ENCODE measurements at places on chromosomes 12 and 14.

DNA sequence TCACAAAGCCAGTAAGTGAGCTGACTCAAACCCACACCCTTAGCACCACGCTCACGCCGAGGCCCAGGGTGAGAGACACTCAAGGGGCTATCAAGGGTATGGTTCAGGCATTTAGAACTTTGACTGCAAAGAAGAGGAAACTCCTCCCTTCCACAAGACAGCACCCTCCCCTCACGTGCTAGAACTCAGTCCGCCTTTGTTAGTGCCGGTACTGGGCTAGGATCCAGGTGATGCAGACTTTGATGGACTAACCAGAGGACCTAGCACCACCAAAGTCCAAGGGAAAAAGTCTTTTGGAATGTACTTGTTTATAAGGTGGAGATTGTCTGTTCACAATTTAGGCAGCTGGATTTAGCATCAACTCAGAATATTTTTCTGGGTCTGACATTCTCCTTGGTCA, 33.7 kb downstream of the VWF start:
- DNase-seq, result no peak

GRCh38 chr14:90451443-90451842, 54.6 kb downstream of the CALM1 start:
- no peak for DNase-seq

GRCh38 chr12:66708704-66709456, 30.0 kb upstream of the GRIP1 start:
- no peak for DNase-seq

- no peak for DNase-seq
These were observed 886.0 kb upstream of the FBXO33 start for GRCh38 chr14:40318211-40318719.

DNA sequence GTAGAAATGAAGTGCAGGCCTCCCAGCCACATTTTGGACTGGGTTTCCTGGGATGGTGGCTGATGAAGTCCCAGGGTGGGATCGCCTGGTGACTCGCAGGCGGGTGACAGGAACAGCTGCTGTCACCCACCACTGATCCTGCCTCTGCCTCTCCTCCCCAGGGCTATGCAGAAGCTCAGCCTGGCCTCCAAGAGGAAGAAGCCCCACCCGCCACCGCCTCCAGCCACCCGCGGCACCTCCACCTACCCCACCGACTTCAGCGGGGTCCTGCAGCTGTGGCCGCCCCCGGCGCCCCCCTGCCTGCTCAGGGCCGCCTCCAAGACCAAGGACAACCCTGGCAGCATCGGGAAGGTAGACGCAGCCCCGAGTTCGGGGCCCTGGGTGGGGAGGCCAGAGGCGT, 28.3 kb downstream of the KIF26A start:
- no peak for DNase-seq

GRCh38 chr12:2335513-2335912, 282.7 kb downstream of the CACNA1C start:
- no peak for DNase-seq

GRCh38 chr14:61491224-61491623, 169.8 kb downstream of the PRKCH start:
- no peak for DNase-seq

- no peak for DNase-seq
These were observed at the start of gene KRT83 for GRCh38 chr12:52320784-52321400. Gene KRT83, minus strand, starts transcription at chr12:52321398. Its CDS starts 63 bp downstream, at chr12:52321335.

DNA sequence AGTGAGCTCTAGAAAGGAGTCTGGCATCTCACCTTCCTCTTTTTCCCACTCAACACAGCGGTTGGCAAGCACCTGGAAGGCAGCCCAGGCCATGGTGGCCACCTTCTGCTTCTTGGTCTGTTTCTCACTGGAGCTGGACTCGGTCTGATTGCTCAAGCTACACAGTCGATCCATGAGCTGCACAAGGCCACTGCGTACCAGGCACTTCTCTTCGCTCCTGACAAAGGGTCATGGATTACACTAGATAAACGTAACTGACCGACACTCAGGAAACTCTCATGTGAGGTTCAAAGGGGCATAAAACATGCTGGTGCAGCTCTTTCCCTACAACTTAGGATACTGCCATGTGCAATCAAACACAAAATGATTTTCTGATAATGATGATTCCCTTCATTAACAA, 113.7 kb downstream of the TRAFD1 start:
- no peak for DNase-seq

GRCh38 chr12:101671157-101671791, 26.2 kb upstream of the CHPT1 start:
- peak; percentile 27 for DNase-seq

GRCh38 chr12:74412606-74413230, 124.9 kb upstream of the ATXN7L3B start:
- DNase-seq, result no peak

DNA sequence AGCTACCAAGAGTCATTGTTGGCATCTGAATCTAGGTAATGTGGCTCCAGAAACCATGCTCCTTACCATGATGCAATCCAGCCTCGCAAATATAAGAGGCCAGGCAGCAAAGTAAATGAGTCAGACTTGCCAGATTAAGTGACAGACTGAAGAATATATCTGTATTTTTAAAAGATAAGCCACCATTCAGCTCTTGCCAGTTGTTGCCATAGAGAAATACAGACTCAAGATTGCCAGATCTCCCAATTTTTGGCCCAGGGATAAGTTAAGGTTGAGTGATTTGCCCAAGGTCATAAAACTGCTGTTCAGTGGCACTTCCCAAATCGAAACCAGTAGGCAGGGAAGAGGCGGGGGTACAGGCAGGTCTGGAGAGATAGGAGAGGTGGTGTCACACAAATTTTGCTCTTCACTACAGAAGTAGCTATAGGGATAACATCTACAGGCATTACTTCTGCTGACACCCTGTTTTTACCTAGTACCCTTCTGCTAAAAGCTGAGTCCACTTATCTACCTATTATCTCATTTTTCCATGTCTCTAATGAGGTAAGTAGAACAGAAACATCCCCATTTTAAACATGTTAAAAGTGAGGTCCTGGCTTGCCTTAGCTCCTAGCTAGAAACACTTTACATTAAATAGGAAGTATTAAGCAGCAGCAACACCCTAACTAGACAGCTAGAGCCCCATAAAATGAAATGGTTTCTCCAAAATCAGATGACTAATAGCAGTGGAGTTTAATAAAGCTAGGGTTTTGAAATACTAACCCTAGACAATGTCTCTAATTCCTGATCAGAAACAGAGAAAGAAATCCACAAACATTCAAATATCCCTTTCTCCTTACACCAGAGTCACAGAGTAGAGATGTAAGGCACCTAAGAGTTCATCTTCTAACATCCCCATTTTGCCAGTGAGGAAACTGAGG, 19.5 kb downstream of the DCAF5 start:
- DNase-seq, result no peak

DNA sequence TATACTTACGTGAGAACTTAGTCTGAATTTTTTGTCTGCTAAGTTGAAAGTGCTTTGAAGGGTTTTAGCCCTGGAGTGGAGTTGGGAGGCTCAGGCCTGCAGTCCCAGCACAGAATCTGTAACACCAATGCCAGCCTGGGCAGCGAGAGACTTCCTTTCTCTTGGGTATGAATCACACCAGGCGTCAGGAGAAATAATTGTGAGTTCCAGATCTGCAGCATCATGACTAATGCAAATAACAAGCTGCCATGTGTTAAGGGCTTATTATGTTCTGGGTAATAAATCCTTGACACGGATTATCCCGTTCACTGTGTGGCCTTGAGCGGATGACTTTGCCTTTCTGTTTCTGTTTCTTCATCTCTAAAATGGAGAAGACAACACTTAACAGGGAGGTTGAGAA, 70.6 kb downstream of the B4GALNT3 start:
- DNase-seq, result no peak

- DNase-seq, result peak; percentile 74
These were observed 10.0 kb downstream of the WNT1 start for GRCh38 chr12:48988030-48988649.

- no peak for DNase-seq
These were observed 3.4 kb downstream of the SSH1 start for GRCh38 chr12:108853981-108854446.

DNA sequence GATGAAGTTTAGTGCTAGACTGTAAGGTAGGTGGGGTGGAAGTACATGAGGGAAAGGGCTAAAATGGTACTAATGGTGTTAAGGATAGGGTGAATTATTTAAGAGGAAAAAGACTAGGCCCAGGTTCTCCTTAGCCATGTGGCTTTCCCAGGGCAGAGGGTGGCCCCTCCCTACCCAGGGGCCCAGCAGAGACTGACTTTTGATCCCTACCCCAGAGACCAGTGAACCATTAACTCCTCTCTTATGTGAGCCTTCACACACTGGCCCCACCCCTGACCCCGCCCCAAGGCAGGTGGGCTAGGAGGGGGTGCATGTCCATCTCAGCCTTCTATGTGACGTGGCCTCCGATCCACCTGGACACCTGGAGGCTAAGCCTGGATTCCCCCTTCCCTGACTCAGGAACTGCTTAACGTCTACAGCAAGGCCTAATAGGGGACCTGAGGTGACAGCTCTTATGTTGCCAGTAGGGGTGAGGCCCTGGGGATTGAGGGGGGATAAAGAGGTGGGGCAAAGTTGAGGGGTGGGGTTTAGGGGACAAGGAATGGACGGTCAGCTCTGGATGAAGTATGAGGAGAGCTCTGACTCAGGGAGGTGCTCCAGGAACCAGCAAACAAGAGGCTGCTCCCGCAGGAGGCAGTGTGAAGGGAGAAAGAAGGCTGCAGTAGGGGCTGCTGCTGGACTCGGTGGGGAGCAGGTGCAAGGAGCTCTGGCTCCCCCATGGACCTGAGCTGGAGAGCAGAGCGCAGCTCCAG, 757 bp downstream of the SLC39A5 start:
- DNase-seq, result no peak

- no peak for DNase-seq
These were observed 43.1 kb upstream of the GPHB5 start for GRCh38 chr14:63361790-63362189.

DNA sequence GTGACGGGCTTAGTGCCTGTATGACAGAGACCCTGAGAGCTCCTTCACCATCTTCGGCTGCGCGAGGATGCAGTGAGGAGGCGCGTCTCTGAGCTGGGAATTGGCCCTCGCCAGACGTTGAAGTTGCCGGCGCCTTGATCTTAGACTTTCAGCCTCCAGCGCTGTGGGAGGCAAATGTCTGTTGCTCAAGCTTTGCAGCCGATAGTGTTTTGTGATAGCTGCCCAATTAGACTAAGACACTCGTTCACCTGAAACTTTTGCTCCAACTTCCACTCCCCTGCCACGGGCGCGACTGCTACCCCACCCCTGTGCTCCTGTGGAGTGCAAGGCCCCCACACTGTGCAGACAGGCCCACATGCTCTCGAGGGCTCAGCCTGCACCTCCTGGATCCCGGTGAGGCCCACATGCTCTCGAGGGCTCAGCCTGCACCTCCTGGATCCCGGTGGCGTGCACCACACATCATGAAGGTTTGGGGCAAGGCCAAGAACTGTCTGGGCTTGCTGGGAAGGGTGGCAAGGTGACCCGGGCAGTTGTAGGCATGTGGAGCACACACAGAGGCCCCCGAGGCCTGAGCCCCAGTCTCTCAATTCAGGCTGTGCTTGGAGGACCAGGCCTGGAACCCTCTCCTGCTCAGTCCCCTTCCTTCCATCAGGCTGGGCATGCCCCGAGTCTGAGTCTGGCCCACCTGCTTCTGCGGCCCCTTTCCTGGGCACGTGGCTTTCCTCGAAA, 324.6 kb downstream of the TMEM121 start:
- no peak for DNase-seq

DNA sequence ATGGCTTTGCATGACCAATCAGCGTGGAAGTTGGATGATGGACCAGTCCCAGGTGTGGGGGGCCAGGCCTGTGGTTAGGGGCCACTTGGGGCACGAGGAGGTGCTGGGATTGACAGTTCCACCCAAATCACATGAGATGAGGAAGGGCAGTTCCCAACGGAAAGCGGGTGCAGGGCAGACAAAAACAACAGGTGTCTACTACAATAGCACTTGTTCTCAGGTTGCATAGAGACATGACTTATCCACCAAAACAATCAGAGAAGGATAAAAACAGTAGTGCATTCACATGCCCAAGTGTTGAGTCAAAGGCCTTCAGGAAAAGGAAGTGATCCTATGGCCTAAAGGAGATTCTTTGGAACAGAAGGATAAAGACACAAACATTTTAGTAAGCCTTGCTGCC, 14.6 kb upstream of the EIF2B2 start:
- no peak for DNase-seq

DNA sequence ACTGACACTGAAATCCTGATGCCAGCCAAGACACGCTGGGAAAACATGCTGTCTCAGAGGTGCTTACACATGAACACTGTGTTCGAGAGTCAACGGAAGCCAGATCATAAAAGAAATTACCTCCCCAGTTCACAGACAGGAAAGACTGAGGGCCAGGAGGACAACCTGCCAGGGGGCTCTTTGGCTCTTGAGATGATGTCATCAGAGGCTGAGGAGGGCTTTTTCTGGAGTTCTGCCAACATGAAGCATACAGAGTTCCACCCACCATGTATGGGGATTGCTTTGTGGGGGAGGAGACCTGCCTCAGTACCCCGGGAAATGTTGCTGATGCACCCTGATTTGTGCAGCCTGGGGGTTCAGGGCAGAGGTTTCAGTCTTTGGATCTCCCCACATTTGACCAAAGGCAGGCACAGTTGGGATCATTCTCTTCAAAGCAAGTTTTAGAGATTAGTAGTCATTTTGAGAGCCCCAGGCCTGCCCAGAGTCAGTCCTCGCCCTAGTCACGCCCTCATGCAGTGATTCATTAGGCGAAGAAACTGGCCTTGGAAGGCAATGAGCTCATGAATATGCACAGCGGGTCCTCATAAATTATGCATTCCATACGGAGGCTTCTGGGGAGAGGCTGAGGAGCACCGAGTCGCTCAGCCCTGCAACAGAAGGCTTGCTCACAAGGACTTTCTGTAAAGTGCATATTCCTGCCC, 34.9 kb upstream of the EML1 start:
- no peak for DNase-seq

GRCh38 chr12:130489293-130489692, 151.6 kb downstream of the PIWIL1 start:
- no peak for DNase-seq

Measured in activated gamma-delta T cell treated with Interleukin-2 at 50 U/mL for 16 hours (primary cell).